GM23338 (cell line): ENCODE measurements at places on chromosomes 4 and X. TPM values are rescaled to one million over a fixed set of nuclear protein-coding genes. Genes with fewer than 3 reads are reported as not detected.

GRCh38 chr4:48420144-48420543, 63.0 kb upstream of the SLC10A4 start:
- H3K27ac ChIP-seq: peak overlapping the region; percentile 14; the same call in 1 of the 2 replicates
- H3K4me3 ChIP-seq: no peak overlapping the region
- H3K27me3 ChIP-seq: no peaks in the 10 kb centered on the region

- H3K4me3 ChIP-seq: no peak overlapping the region
- no peaks in the 10 kb centered on the region for H3K27me3 ChIP-seq
- no peak for DNase-seq
- H3K4me1 ChIP-seq: no peaks in the 10 kb centered on the region
- H3K36me3 ChIP-seq: peaks cover 67% of the 10 kb centered on the region
These were observed 14.3 kb downstream of the G3BP2 start for GRCh38 chr4:75658876-75659275.

DNA sequence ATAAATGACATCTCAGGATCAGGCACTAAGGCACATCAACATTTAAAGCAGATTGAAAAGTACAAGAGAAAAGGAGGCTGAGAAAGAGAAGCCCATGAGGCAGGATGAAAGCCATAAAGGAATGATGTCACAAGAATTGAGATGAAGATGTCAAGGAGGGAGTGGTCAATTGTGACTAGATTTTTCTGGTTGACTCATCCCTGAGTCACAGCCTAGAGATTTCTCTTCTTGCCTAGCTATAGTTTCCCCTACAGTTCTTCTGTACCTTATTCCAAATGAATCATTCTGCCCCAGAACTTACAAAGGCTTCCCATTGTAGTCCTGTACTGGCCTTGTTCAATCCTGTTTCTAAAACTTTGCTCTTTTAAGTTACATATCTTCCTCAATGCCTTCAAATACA, 3.4 kb upstream of the USP53 start:
- H3K36me3 ChIP-seq: no peaks in the 10 kb centered on the region
- no peak for DNase-seq
- no peaks in the 10 kb centered on the region for H3K27me3 ChIP-seq
- no peak overlapping the region for H3K27ac ChIP-seq
- peaks cover 29% of the 10 kb centered on the region for H3K4me1 ChIP-seq
- H3K4me3 ChIP-seq: no peak overlapping the region

Gene CXCL1
- total RNA-seq: 1.6 and 1.9 TPM in 2 replicates

Gene FAAH2
- 6.0 and 11.4 TPM in 2 replicates for total RNA-seq

Gene SULT1E1
- 0.12 TPM in 1 of 2 replicates, not detected in the other for total RNA-seq

DNA sequence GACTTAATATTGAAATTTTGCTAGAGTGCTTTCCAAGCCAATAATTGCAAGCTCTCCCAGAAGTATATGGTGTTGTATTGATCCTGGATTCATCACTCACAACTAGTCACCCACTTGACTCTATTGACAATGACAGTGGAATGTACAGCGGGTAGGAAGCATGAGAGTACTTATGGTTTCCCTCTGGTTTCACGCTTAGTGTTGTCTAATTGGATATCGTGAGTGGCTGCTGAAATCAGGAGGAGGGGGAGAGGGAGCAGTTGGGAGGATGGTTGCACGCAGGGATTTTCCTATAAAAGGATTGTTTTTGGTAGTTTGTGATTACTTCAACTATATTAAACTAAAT, 1819.5 kb upstream of the TENM3 start:
- no peak overlapping the region for H3K4me3 ChIP-seq
- no peaks in the 10 kb centered on the region for H3K4me1 ChIP-seq
- H3K27me3 ChIP-seq: no peaks in the 10 kb centered on the region
- no peaks in the 10 kb centered on the region for H3K36me3 ChIP-seq

DNA sequence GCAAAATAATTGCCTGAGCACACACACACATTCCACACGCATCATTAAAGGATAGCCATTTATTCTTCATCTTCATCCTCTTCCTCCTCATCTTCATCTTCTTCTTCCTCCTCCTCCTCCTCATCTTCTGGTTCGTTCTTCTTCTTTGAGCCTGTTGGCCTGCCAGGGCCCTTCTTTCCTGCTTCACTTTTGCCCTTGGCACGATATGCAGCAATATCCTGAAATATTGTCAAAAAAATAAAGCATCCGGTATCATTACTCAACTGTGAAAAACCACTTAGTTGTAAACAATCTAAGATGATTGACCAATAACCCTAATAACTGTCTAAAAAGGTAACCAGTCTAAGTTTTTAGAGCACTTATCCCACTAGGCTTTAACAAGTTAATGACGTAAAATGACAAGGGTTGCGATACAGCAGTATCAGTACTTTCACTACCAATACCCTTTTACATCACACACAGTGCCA, 2.1 kb downstream of the HMGB2 start:
- DNase-seq: no peak
- no peak overlapping the region for H3K27ac ChIP-seq
- peaks cover 11% of the 10 kb centered on the region; the same call in 1 of the 2 replicates for H3K27me3 ChIP-seq
- H3K4me3 ChIP-seq: peak overlapping the region; percentile 84
- peaks cover 32% of the 10 kb centered on the region; the same call in 1 of the 2 replicates for H3K36me3 ChIP-seq
- H3K4me1 ChIP-seq: peaks cover 11% of the 10 kb centered on the region

GRCh38 chr4:163484906-163485305, 9.6 kb upstream of the TMA16 start:
- H3K4me1 ChIP-seq: no peaks in the 10 kb centered on the region
- no peaks in the 10 kb centered on the region for H3K36me3 ChIP-seq
- no peak overlapping the region for H3K4me3 ChIP-seq

DNA sequence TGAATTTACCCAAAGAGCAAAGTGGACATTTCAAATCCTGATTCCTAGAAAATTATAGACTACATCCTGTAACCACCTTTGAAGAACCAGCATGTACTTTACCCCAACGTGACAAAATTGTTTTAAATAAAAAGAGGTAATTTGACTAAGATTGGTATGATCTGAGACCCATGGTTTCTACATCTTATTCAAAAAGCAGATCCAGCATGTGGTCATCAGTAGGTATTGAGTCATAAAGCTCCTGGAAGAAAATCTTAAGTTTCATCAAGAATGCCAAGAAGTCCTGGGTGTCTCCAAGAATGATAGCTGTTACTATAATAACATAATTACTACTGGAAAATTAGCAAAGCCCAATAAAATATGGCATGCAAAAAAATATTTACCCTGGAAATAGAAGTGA, 61.8 kb downstream of the NFKB1 start:
- no peak overlapping the region for H3K4me3 ChIP-seq
- DNase-seq: no peak
- no peaks in the 10 kb centered on the region for H3K36me3 ChIP-seq
- H3K4me1 ChIP-seq: no peaks in the 10 kb centered on the region; the same call in 1 of the 2 replicates
- H3K27ac ChIP-seq: no peak overlapping the region

- H3K36me3 ChIP-seq: no peaks in the 10 kb centered on the region
- H3K27me3 ChIP-seq: no peaks in the 10 kb centered on the region
- no peak overlapping the region for H3K4me3 ChIP-seq
- H3K27ac ChIP-seq: no peak overlapping the region
- no peak for DNase-seq
- H3K4me1 ChIP-seq: peaks cover 28% of the 10 kb centered on the region
These were observed 29.8 kb downstream of the ZFYVE28 start for GRCh38 chr4:2388429-2389182.

- no peak overlapping the region for H3K4me3 ChIP-seq
- no peak overlapping the region for H3K27ac ChIP-seq
- no peak for DNase-seq
- H3K4me1 ChIP-seq: peaks cover 14% of the 10 kb centered on the region
These were observed 161.0 kb upstream of the HS3ST1 start for GRCh38 chr4:11589676-11590075.

- no peak overlapping the region for H3K4me3 ChIP-seq
- H3K27me3 ChIP-seq: no peaks in the 10 kb centered on the region
- no peaks in the 10 kb centered on the region for H3K4me1 ChIP-seq
- no peaks in the 10 kb centered on the region for H3K36me3 ChIP-seq
These were observed 154.5 kb downstream of the ATP10D start for GRCh38 chr4:47639531-47639930.

DNA sequence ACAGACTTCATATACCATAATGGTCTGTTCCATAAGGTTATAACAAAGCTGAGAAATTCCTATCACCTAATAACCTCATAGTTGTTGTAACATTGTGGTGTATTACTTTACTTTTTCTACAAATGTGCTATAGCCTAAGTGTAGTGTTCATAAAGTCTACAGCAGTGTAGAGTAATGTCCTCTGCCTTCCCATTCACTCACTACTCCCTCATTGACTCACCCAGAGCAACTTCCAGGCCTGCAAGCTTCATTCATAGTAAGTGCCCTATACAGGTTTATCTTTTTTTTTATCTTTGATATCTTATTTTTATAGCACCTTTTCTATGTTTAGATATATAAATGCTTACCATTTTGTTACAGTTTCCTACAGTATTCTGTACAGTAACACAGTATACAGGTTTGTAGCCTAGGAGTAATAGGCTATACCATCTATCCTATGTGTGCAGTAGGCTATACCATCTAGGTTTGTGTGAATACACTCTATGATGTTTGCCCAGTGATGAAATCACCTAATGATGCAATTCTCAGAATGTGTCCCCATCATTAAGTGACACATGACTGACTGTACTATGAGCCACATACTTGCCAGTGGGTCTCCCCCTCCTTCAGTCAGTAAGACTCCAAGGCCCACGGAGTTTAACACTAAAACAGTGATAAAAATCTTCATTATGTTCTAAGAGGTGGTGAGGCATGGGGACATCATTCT, 299.9 kb downstream of the UNC5C start:
- H3K4me3 ChIP-seq: no peak overlapping the region
- DNase-seq: no peak
- H3K36me3 ChIP-seq: no peaks in the 10 kb centered on the region
- H3K27ac ChIP-seq: no peak overlapping the region
- 0 out of 2 replicates have a peak, but pooled peaks cover 6% of the 10 kb centered on the region for H3K4me1 ChIP-seq

DNA sequence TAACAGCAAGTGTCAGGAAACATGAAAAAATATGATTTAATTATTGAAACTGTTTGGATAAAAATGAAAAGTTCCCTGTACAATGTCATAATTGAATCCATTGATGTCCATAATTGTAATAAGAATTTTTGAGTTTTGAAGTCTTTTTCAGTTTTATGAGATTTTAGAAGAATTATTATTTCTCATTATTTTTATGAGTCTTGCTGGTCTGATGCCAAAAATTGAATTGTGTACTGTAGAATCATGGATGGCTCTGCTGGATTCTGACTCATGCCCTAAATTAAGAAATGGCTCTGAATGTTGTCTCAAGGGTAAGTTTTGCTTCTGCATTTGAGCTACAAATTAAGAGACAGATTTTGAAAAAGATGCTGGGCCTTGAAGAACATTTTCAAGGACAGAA, 132.8 kb upstream of the MAP9 start:
- no peaks in the 10 kb centered on the region for H3K36me3 ChIP-seq
- no peak overlapping the region for H3K27ac ChIP-seq
- H3K27me3 ChIP-seq: no peaks in the 10 kb centered on the region
- peaks cover 20% of the 10 kb centered on the region for H3K4me1 ChIP-seq
- DNase-seq: no peak
- no peak overlapping the region for H3K4me3 ChIP-seq

DNA sequence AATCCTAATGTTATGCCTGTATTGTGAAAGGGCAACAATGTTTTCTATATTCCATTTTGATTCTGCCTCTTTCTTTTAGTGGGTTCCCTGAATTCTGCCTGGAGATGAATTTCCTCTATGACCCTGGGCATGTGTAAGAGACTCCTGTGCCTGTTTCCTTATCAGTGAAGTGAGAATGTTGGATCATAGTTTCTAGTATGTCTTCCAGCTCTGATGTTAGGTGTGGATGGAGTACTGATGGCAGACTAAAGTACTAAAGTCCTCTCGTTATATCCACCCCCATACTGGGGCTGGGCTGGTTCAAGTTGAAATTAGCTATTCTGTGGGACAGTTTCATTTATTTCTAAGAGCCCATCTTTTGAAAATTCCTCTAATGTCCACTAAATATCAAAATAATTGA, 29.6 kb downstream of the PLAC1 start:
- no peaks in the 10 kb centered on the region for H3K4me1 ChIP-seq
- no peak for DNase-seq
- no peaks in the 10 kb centered on the region for H3K36me3 ChIP-seq
- H3K27me3 ChIP-seq: no peaks in the 10 kb centered on the region

GRCh38 chrX:124282580-124282979, 49.9 kb upstream of the TEX13D start:
- H3K4me3 ChIP-seq: no peak overlapping the region
- no peak for DNase-seq
- no peaks in the 10 kb centered on the region for H3K36me3 ChIP-seq
- H3K27me3 ChIP-seq: no peaks in the 10 kb centered on the region
- H3K4me1 ChIP-seq: no peaks in the 10 kb centered on the region

DNA sequence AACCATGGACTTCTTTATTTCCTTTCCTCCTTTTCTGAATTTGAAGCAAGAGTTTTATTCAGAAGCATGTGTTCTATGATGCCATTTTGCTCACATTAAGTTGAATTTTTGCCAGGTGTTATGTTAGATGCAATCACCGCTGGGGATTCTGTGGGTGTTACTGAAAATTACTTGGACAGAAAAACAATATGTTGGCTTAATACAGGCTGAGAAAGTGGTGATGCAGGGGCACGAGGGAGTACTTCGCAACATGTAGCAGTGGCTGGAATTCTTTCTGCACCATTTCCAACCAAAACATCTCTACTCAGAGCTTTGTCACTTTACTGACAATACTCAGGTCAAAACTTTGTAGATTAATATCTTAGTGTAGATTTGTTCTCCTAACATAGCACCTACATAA, 109.2 kb upstream of the PCDH18 start:
- no peak overlapping the region for H3K27ac ChIP-seq
- no peaks in the 10 kb centered on the region for H3K36me3 ChIP-seq
- DNase-seq: no peak
- no peak overlapping the region for H3K4me3 ChIP-seq

- no peaks in the 10 kb centered on the region for H3K36me3 ChIP-seq
- no peak overlapping the region for H3K27ac ChIP-seq
- H3K4me1 ChIP-seq: no peaks in the 10 kb centered on the region
- no peak overlapping the region for H3K4me3 ChIP-seq
- H3K27me3 ChIP-seq: no peaks in the 10 kb centered on the region
- DNase-seq: no peak
These were observed 341.4 kb downstream of the PACRGL start for GRCh38 chr4:21041708-21042107.

GRCh38 chrX:102745513-102745856, 24.9 kb downstream of the GPRASP3 start:
- H3K4me3 ChIP-seq: peak overlapping the region; percentile 69
- peak; percentile 43 for DNase-seq
- H3K4me1 ChIP-seq: peaks cover 34% of the 10 kb centered on the region
- H3K36me3 ChIP-seq: no peaks in the 10 kb centered on the region

DNA sequence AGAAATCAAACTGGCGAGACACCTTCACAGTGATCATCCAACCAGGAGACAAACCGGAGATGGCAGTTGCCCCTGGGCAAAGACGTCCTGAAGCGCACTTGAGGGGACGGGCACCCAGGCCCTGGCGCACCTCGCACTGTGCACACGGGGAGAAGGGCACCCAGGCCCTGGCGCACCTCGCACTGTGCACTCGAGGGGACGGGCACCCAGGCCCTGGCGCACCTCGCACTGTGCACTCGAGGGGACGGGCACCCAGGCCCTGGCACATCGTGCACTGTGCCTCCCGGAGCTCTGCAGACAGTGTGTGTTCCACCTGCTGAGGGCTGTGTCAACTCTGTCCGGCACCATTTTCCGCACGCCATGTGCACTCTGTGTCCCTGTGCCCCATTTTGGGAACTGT, 34.6 kb upstream of the CPLX1 start:
- no peaks in the 10 kb centered on the region for H3K27me3 ChIP-seq
- no peaks in the 10 kb centered on the region for H3K4me1 ChIP-seq
- 0 out of 2 replicates have a peak, but pooled peaks cover 5% of the 10 kb centered on the region for H3K36me3 ChIP-seq
- no peak for DNase-seq

GRCh38 chr4:113899271-113900070, 80.0 kb downstream of the ARSJ start:
- no peak for DNase-seq
- H3K4me1 ChIP-seq: no peaks in the 10 kb centered on the region
- no peaks in the 10 kb centered on the region for H3K36me3 ChIP-seq
- no peak overlapping the region for H3K27ac ChIP-seq

GRCh38 chrX:108036298-108036973, 8.4 kb upstream of the VSIG1 start:
- H3K4me3 ChIP-seq: no peak overlapping the region
- no peaks in the 10 kb centered on the region for H3K36me3 ChIP-seq
- H3K27ac ChIP-seq: no peak overlapping the region
- no peaks in the 10 kb centered on the region for H3K27me3 ChIP-seq
